ENCODE measurements at places on chromosomes 6 and 20. TPM values are rescaled to one million over a fixed set of nuclear protein-coding genes. Genes with fewer than 3 reads are reported as not detected.

The PRKN gene
- total RNA-seq = 44.8 TPM

The ELOVL2 gene
- 0.13 TPM for total RNA-seq

The HLA-DRB5 gene
- not detected for total RNA-seq

The AMD1 gene
- 229 TPM for total RNA-seq

The DEFB132 gene
- total RNA-seq = 2.4 TPM

All from omental fat pad (tissue), 4 donors.